ENCODE measurements at places on chromosomes 16 and 17.

DNA sequence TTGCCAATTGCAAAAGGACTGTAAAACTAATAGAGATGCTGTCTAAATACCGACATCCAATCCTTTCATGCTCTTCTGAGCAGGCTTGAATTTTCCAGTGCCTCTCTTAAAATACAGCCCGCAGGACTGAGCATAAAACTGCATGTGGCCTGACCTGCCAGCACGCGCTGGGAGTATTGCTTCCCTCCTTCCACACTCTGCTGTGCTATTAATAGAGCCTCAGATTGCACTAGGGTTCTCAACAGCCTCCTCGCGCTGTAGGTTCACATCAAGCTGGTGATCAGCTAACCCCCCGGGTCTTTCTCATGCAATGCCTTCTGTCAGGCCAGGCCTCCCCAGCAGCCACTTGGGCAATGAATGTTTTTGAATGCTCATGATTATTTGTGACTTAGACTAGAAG is 14.2 kb upstream of the MSI2 start:
- DNase-seq = no peak

GRCh38 chr16:53501216-53501859 is 1.7 kb downstream of the AKTIP start:
- DNase-seq = no peak

DNA sequence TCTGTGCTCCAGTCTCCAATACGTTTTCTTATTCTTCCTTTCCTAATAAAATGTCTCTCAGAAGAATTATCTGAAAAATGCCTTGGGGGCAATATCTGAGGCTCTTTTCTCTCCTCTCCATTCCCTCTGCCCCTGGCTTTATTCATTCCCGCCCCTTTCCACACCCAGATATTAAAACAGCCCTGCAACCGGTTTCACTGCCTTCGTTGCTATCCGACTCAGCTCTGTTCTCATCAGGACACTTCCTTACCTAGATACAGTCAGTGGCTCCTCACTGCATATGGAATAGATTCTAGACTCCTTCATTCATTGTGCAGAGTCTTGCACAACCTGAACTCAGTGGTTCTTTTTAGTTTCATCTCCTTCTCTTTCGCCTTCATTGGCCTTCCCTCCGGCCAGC is 52.0 kb upstream of the TEKT3 start:
- DNase-seq = no peak

DNA sequence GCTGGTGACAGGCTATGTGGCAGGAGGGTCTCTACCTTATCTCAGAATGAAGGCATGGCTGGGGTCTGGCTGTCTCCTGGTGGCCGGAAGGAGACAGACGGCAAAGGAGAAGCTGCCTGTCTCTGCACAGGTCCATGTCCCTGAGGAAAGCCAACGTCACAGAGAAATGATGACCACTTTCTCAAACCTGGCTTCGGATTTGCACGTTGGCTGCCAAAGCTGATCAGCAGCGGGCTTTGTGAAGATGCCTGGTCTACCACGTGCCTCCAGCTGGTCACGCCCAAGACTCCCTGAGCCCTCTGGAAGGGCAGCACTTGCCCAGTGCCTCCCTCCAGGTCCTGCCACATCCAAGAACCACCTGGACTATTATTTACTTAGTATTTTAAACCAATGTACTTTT is 8.4 kb downstream of the DEXI start:
- no peak for DNase-seq

GRCh38 chr17:82901856-82902255 is 62.0 kb upstream of the ZNF750 start:
- DNase-seq = no peak

- no peak for DNase-seq
Measured at GRCh38 chr16:64864232-64864809, 257.5 kb downstream of the CDH11 start.

DNA sequence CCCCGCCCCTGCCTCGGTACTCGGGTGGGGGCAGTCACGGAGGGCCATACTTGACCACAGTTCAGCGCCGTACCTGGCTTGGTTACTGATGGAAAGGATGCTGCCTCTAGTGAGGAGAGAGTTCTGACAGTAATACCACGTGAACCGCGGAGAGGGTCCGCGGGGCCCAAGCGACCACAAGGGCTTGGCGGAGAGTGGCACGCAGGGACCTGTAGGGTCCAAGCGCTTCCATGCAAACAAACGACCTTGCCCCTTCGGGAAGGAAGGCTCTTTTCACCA is 9.2 kb downstream of the KDM6B start:
- DNase-seq = no peak

GRCh38 chr17:9240659-9241370 is 219.5 kb downstream of the NTN1 start:
- DNase-seq = no peak

GRCh38 chr16:30551781-30552180 is 6.4 kb downstream of the ZNF764 start:
- DNase-seq = no peak

Measured in NCI-H1092 (cell line).